DMS79 (cell line): ENCODE measurements at places on chromosomes 16 and 17.

DNA sequence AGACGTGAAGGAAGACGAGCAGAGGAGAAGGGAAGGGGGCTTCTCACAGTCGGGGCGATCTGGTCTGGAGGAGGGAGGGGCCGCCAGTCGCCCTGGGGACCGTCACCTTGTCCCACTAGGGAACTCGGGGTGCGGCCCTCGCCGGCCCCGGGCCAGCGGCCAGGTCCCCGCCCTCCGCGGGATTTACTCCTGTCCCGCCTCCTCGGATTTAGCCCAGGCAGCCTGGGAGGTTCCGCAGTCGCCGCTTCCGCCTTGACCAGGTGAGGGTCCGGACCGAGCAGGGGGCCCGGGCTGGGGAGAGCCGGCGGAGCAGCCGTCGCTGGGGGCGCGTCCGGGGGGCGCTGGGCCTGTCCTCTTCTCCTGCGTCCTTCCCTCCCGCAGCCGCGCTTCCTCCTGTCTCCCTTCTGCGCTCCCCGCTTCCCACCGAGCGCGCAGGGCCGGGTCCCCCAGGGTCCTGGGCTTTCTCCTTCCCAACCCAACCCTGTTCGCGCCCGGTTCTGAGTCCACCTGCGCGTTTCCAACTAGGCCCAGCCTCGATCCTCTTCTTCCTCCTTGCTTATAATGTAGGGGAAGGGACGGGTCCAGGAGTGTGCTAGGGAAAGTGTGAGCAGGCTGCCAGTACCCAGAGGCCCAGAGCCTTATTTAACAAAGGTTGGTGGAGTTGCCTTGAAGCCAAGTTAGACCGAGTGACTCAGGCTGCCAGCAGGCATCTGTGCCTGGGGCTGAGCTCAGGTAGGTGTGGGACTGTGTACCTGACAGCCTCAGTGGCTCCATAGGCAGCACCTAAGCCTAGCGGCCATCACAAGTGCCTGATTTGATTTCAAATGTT, at the start of gene TNK1:
Gene TNK1, plus strand, starts transcription at position 235 of the 829 bp plus-strand sequence. CDS start 1,838 bp downstream, outside the sequence.
- DNase-seq: no peak

DNA sequence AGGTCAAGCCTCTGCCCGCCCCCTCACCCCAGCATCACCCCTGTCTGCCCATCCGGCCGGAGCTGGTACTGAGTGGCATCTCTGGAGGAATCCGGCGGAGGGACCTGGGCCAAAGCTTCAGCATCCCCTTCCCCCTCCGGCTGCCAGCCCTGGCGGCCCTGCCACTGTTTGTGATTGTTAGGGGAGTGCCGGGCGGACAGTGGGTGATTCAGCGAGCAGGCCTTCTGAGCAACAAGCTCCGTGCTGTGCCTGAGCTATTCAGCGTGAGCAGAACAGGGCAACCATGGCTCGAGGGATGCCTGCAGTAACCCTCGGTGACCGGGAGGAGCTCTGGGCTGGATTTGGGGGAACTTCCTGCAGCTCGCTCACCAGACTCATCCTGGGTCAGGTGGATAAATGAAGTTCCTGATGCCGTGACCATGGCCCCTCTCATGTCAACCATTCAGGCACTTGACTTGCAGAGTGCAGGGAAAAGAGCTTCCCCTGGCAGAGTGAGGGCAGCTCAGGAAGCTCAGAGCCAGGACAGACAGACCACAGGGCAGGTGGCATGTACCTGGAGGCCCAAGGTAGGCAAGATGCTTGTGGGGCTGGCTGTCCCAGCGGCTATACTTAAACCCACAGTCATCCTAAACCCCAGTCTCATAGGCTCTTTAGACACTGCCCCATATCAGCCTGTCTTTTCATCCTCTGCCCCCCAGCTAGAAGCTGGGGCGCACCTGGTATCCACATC, 24.3 kb upstream of the MLKL start:
- DNase-seq: no peak

GRCh38 chr17:33637534-33637933, 344.4 kb upstream of the ASIC2 start:
- DNase-seq: no peak

DNA sequence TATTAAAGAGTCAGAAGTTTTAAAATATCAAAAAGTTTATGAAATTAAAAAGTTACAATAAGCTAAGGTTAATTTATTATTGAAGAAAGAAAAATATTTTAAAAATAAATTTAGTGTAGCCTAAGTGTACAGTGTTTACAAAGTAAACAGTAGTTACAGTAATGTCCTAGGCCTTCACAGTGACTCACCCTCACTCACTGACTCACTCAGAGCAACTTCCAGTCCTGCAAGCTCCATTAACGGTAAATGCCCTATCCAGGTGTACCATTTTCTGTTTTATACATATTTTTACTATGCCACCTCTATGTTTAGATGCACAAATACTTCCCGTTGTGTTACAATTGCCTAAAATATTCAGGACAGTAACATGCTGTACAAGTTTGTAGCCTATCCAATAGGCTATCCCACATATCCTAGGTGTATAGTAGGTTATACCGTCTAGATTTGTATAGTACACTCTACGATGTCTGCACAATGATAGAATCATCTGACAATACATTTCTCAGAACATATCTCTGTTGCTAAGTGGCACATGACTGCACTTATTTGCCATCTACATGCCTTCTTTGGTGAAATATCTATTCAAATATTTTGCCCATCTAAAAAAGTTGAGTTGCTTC, 67.2 kb upstream of the WSB1 start:
- DNase-seq: no peak

DNA sequence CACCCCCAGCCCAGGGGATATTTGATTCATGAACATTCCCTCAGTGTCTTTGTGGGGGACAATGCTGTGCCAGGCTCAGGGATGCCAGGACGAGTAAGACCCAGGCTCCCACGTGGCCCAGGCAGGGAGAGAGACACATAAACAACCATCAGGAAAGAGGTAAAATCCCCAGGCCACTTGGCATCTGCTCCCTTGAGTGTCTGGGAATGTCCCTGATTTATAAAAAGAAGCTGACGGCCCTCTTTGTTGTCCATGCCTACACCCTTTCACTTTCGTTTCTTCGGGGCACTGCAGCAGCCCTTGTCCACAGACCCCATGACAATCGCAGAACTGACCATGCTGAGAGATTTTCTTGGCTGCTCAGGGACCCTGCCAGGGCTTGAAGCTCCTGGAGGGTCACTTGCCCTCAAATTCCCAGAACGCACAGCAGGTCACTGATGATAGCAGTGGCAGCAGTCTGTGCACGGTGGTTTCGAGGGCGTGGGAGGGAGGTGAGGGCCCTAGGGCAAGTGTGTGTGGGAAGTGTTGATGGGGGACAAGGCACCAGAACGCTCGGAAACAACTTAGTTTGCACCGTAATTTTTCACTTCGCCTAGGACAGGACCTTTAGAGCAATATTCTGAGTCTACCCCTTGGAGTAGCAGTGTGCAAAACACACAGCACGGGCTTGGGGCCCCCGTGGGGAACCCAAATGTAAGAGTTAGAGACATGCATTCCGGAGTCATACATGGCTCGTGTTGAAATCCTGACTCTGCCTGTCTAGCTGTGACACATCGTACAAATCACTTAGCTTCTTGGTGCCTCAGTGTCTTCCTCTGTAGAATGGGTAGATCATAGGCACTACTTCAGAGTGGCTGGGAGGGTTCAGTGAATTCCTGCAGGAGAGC, 4.7 kb downstream of the NOD2 start:
- DNase-seq: no peak

DNA sequence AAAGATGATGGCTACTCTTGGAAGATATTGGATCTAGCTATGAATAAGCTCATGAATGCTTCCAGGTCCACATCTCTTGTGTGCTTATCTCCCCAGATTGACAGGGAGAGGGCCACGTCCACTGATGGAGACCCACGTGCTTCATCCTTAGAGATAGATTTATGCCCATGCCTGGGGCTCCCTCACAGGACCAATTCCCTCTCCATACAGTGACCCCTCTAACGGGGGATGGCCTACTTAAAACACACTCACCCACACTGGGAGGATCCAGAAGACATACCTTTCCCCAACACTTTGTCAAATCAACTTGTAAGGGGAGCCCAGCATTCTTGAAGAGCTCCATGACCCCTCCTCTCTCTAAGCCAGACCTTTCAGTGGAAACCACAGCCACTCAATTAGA, 169.7 kb upstream of the CDH5 start:
- DNase-seq: no peak

GRCh38 chr17:33952425-33952824, 302.7 kb upstream of the CCL2 start:
- no peak for DNase-seq

DNA sequence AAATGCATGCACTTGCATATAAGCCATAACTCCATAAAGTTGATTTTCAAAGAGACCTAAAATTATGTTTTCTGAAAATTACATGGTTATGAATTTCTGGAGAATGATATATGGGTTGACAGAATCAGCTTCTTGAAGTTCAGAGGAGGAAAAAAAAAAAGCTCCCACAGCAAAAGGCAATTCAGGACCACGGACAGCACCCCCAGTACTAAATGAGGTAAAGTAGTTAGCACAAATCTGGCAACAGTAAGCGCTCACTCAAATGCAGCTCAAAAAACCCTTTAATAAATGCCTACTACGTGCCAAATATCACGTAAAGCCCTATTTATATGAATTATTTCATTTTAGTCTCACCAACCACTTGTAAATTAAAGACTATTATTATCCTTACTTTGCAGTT, 135.2 kb downstream of the SHISA9 start:
- no peak for DNase-seq

- DNase-seq: no peak
These were observed 36.9 kb downstream of the ERN1 start for GRCh38 chr17:64092952-64093451.

DNA sequence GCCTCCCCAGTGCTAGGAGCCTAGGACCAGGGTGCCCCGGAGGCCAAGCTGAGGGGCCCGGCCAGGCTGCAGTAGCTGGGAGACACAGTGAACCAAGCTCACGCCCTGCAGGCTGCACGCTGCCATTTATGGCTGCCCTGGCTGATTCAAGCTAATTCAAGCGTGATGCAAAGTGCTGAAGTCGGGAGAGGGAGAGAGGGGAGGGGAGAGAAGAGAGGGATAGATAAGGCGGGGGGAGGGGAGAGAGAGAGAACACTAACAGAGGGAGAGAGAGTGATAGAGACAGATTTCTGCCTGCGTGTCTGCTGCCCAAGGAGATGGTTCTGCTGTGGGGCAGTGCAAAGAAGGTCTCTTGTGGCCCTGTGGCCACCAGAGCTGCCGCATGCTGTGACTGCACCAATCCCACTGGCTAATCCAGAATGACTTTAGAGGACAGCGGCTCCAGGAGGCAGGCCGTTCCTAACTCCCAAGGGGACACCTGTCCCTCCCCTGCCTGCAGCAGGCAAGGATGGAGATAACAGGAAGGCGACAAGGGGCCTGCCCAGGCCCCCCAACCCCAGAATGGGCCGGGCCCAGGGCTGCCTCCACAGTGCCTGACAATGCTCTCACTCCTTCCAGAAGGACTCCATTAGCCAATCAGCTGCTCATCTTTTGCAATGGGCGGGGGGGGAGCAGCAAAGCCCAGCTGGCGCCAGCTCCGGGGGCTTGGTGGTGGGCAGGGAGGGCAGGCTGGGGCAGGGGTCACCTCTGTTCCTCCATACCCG, 12.9 kb downstream of the MXRA7 start:
- DNase-seq: peak; percentile 58

DNA sequence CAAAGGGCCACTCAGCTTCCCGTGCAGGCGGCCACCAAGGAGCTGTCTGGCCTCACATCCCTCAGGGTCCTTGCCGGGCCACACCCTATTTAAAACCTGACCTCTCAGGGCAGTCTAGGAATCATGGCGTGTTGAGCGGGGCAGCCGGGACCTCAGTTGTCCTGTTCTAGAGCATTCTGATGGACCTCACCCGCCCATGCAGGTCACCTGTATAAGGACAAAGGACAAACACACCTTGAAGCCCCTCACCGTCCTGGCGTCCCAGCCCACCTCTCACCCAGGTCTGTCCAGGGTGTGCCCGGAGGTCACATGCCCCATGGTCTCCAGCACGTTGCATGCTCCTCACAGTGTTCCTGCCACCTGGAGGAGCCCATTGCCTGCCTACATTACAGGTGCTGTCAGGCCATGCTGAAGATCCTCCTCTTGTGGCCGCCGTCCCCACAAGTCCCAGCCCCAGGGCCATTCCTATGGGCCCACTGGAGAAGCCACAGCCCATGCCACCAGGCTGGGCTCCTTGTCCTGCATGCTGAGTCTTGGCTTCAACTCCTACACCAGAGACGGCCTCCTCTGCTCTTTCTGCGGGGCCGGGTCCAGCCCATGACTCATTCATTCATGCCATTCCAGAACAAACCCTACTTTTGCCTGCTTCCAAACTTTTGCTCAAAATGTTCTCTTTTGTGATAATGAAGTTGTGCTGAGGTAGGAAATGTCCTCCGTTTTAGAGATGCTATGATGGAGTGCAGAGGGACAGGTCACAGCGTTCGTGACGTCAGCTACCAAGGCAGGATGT, 46.3 kb downstream of the PEMT start:
- DNase-seq: no peak

- peak; percentile 17 for DNase-seq
These were observed 5.0 kb downstream of the SEC14L1 start for GRCh38 chr17:77145612-77146245.

- DNase-seq: no peak
These were observed 30.9 kb upstream of the RPRML start for GRCh38 chr17:47009759-47010594.

DNA sequence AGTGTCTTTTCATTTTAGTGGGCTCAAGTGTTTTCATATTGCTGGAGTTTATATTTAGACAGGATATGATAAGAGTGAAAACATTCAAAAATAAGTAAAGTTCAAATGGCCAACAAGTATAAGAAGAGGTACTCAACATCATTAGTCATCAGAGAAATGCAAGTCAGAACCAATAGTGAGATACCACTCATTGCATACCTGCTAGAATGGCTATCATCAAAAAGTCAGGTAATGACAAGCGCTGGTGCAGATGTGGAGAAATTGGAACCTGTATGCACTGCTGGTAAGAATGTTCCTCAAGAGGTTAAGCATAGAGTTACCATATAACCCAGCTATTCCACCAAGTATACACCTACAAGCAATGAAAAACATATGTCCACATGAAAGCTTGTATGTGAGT, 87.8 kb downstream of the WNT3 start:
- no peak for DNase-seq

DNA sequence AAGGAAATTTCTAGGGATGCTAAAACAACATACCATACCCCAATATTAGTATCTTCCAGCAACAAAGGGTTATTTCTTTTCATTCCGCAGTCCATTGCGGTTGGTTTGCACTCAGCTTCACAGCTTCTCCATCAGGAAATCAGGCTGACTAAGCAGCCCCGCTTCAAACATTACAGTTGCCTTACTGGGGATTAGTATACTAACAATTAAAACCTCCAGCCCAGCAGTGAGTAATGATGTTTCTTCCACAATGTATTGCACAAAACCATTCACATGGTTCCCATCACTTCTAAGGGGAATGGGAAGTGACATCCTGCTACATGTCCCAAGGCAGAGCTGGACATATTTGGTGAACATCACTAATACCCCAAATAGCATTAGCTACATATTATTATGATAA, 1384.9 kb downstream of the CDH8 start:
- no peak for DNase-seq

- DNase-seq: no peak
These were observed 102.4 kb downstream of the SNX11 start for GRCh38 chr17:48209973-48210372.

DNA sequence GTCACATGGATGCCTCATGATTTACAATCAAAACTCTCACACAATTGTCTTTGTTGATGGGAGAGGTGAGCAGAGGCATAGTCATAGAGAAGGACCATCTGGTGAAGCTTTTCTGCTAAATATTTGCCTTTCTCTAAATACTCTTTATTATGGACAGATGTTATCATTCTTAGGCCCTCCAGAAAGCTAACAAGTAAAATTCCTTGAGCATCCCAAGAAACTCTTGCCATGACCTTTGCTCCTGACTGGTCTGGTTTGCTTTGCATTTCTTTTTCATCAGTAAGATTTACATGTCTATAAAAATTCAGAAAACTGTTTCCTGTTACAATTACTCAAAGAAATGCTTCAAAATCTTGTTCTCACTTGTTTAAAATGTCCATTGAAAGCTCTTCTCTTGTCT, 1336.6 kb upstream of the CDH8 start:
- DNase-seq: no peak
